ENCODE measurements at places on chromosomes 13 and 19.

DNA sequence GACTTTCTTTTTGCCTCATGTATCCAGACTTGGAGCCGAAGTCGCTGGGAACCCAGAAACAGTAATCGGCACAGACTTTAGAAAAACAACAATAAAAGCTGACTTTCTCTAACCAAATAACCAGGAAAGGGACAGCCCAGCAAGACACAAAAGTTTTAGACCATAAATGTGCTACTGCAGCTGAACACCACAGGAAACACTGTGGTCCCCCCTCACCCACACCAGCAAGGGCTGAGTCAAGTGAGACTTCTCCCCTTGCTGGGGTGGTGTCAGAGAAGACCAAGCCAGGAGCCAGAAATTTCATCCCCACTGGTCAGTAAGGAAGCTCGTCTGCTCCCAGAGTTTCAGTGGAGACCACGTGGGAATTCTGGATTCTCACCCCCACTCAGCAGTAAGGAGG lies 70.6 kb downstream of the ESD start:
- no peak for DNase-seq

DNA sequence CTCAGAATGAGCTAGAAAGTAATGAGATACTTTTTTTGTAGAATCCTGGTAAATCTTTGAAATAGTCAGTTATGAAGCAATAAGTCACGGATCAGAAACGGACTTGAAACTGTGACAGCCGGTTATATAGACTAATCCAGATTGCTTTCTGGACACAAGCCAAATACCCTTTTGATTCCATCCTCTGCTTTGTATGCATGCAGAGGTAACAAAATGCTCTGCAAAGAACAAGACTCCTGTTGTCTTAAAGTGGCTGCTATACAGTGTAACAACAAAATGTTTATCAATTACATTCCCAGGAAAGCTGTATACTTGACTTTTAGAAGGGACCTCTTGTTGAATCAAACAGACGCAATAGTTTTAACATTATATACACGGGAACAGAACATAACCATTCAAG lies 66.5 kb upstream of the STARD13 start:
- DNase-seq, result no peak

GRCh38 chr13:30376426-30377311 lies 45.6 kb upstream of the UBE2L5 start:
- no peak for DNase-seq

GRCh38 chr13:45800485-45800884 lies 51.1 kb downstream of the SIAH3 start:
- DNase-seq, result no peak

GRCh38 chr19:46407856-46408663 lies 5.3 kb downstream of the CCDC8 start:
- no peak for DNase-seq

DNA sequence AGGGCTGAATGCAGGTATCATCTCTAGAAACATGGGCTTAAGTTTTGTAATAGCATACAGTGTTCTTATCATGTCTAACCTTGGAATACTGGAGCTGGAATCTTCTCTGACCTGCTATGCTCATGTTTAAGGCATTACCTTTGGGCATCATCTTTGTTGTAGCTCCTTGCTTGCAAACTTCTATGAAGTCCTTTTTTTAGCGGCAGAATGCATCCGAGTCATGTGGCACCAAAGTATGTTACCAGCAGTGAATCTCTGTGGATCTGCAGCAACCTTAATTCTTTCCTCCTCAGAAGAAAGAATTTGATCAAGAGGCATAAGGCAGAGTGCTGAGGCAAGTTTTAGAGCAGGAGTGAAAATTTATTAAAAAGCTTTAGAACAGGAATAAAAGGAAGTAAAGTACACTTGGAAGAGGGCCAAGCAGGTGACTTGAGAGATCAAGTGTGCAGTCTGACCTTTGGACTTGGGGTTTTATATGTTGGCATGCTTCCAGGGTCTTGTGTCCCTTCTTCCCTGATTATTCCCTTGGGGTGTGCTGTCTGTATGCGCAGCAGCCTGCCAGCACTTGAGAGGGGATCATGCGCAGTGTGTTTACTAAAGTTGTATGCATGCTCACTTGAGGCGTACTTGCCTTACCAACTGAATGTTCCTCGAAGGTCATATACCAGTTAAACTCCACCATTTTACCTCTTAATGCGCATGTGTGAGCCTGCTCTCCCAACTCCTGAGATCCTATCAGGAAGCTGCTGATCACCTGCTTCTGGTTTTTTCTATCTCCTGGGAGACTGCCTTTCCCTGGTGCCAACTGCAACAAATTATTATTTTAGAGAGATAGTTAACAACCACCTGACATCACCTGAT lies 115.5 kb downstream of the LACC1 start:
- DNase-seq, result no peak

GRCh38 chr19:27741236-27741635 lies 1471.7 kb downstream of the UQCRFS1 start:
- no peak for DNase-seq

DNA sequence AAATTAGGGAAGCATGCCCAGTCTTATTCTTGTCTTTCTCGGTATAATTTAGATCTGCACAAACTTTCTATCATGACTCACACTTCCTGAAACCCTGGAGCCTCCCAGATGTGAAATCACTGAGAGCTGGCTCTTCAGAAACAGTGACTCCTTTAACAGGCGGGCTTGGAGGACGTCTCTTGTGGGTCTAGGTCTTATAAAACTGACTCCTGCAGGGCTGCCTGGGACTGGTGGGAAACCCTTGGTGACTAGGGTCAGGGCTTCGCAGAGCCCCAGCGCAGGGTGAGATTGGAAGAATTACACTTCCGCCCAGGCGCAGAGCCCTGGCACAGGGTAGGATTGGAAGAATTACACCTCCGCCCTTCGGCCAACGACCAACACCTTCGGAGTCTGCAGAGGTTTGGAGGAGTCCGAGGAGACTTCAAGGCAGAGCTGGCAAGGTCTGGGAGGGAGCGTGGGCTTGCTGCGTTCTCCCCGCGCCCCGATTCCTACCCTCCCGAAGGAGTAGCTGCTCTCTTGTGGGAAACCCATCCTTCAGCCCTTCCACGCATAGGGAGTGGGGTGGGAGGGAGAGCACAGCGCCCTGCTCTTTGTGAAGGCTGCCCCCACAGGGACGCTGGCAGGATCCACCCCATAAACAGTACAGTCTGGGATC lies 43.4 kb upstream of the MAP3K10 start:
- no peak for DNase-seq

- peak; percentile 86 for DNase-seq
Observed at GRCh38 chr19:3135961-3136683, at the start of gene GNA15. Gene GNA15 (plus strand): TSS chr19:3136033. CDS start chr19:3136451, 418 bp downstream.

DNA sequence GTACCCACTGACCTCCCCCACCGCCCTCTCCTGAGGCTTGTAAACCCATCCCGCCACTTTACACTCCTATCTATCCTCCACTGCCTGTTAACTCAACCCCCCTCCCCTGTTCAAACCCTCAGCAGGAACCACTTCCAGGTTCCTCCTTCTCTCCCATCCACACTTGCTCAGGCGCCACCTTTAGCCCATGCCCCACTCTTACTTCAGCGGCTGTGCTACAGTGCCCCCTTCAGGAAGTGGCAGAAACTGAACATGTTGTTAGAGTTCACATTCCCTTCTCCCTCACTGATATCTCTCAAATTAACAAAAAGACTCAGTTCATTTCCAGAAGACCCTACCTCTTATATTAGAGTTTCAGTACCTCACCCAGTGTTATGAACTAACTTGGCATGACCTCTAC lies 49.4 kb downstream of the ZNF91 start:
- DNase-seq, result no peak

GRCh38 chr19:39206122-39206521 lies 2.1 kb upstream of the SYCN start:
- no peak for DNase-seq

DNA sequence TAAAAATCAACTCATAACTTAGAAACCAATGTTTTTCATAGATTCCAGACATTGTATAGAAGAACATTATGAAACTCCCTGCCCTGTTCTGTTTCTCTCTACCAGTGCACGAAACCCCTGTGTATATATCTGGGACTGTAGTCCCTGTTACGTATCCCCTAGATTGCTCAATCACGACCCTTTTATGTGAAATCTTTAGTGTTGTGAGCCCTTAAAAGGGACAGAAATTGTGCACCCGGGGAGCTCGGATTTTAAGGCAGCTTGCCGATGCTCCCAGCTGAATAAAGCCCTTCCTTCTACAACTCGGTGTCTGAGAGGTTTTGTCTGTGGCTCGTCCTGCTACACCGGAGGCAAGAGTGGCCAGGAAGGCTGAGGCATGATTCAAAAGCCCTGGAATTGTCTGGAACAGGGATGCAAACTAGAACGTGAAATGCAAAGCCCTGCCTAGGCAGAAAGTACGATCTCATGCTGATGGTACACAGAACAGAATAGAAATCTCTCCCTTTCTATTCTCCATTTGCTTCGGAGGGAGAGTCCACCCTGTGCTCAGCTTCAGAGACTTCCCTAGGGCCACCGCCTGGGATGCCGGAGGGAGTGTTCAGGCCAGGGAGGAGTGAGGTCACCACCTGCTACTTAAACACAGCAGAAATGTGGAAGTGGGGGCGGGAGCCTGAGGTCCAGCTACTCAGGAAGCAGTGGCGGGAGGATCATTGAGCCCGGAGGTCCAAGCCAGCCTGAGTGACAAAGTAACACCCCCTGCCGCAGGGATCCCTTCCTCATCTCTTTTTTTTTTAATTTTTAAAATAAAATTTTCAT lies 758 bp upstream of the ZNF888 start:
- DNase-seq, result peak; percentile 87

DNA sequence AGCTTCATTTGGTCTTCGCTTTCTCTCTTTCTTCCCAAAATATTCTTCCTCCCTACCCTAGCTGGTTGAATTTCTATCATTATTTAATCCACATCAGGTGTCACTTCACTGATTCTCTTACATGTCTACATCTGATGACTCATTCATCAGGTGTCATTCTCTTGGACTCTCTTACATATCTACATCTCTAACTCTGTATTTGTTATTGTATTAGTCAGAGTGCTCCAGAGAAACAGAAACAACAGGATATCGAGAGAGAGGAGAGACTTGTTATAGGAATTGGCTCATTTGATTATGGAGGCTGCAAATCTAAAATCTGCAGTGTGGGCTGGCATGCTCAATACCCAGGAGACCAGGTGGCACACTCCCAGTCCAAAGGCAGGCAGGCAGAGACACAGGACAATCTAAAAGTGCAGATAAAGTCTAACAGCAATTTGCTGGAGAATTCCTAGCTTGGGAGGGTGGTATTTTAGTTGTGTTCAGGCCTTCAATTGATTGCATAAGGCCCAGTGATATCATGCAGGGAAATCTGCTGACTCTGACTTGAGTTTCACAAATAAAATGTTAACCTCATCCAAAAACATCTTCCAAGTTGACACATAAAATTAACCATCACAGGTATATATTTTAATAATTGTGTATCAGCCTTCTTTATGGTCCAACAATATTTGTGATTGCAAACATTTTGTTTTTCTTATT lies 541.4 kb upstream of the SLITRK5 start:
- no peak for DNase-seq

DNA sequence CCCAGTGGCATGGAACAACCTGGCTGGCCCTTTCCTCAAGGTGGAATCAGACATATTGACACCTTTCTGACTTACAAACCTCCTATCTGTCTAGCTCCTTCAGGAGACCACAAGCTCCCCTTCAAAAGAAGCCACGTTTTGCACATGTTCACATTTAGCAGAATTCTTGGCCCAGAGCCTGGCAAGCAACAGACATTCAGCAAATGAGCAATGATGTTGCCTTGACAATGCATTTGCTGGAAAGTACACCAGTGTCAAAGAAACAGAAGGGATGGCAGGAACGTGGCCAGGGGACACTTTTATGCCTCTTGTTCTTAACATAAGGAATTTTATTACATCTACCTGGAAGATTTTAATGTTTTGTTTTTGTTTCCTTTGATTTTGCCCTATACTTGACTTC lies 85.5 kb upstream of the FGF14 start:
- no peak for DNase-seq

GRCh38 chr13:83975655-83976165 lies 93.4 kb upstream of the SLITRK1 start:
- no peak for DNase-seq

DNA sequence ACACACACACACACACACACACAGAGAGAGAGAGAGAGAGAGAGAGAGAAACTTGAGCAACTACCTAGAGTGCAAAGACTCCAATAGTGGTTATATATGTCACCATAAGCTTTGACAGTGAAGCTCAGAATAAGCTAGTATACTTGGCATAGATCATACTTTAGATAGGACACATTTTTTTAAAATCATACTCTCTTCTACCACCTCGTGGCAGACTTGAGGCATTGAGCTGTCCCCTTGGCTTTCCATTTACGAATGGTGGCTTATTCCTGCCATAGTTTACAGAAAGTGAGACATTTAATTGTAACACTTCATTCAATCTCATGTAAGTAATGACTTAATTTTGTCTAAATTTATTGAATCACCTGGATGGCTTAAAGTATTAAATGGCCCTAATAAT lies 108.2 kb downstream of the EDNRB start:
- DNase-seq, result no peak

DNA sequence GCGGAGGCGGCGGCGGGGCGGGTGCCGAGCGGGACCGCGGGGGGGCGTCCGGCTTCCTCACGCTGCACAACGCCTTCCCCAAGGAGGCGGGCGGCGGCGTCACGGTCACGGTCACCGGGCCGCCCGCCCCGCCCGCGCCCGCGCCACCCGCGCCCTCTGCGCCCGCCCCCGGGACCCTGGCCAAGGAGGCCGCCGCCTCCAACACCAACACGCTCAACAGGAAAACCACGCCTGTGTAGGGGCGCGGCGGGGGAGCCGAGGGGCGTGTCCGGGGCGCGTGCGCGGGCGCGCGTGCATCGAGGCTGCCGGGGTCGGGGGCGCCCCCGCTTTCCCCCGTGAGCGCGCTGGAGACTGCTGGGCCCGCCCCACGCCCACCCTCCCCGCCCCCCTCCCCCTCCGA lies 8.8 kb upstream of the CACNG6 start:
- DNase-seq, result no peak

DNA sequence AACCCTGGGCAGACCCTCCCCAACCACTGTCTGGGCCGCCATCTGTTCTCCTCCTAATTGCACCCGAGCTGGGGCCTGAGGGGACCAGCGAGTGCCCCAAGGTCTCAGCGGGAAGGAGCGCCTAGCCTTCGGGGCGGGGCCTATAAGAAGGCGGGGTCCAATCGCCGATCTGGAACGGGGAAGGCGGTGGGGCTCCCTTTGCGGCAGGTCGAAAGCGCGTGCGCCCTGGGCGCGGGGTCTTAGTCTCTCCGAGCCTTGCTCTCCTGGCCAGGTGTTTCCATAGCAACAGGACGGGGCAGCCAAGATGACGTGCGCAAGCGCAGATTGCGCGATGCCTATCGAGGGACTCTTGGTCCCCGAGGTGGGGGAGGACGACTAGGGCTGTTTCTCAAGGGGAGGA lies 2.8 kb downstream of the MAST1 start:
- peak; percentile 69 for DNase-seq

Data from upper lobe of right lung (tissue), 1 donor.